ENCODE measurements at places on chromosomes 5 and 9.

DNA sequence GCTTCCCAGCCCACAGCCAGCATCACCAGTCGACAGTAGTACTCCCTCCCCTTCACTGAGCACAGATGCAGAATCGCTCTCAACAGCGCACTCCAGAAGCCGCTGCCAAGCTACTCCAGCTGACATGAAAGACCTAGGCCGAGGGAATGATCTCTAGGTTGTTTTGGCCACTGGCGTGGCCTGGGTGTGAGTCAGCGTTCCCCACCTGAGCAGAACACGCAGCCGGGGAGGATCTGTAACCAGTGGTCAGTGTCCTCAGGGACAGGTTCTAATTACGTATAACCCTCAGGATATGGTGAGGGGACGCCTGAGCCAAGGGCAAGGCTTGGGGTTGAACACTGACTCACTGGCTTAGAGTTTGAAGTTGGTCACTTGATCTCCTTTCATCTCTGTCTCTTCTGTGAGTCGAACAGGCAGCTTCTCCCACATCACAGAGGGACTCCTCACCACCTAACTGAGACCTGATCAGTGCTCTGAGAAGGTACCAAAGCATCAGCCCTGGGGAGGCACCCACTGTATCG lies 76.9 kb upstream of the IL17B start:
- H3K27me3 ChIP-seq: no peaks in the 10 kb centered on the region
- no peak for DNase-seq
- peaks cover 10% of the 10 kb centered on the region for H3K4me1 ChIP-seq
- H3K36me3 ChIP-seq: no peaks in the 10 kb centered on the region

DNA sequence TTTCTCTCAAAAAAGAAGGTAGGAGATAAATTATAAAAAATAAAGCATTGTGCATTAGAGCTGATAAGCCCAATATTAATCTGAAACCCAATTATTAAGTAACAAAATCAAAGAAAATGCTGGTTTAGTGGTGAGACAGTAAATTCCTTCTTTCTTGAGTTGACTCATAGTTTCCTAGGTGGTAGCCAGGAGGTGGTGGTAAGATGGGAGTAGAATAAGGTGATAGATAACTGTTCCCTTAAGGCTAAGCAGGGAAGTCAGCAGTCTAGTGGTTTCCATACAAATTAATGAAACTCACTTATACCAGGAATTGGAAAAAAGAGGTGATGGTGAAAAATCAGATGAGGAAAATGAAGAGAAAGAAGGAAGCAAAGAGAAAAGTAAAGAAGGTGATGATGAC lies 23.2 kb downstream of the LYSMD3 start:
- no peaks in the 10 kb centered on the region for H3K36me3 ChIP-seq
- no peaks in the 10 kb centered on the region for H3K27me3 ChIP-seq
- DNase-seq: no peak
- H3K4me1 ChIP-seq: no peaks in the 10 kb centered on the region
- no peak overlapping the region for H3K27ac ChIP-seq

DNA sequence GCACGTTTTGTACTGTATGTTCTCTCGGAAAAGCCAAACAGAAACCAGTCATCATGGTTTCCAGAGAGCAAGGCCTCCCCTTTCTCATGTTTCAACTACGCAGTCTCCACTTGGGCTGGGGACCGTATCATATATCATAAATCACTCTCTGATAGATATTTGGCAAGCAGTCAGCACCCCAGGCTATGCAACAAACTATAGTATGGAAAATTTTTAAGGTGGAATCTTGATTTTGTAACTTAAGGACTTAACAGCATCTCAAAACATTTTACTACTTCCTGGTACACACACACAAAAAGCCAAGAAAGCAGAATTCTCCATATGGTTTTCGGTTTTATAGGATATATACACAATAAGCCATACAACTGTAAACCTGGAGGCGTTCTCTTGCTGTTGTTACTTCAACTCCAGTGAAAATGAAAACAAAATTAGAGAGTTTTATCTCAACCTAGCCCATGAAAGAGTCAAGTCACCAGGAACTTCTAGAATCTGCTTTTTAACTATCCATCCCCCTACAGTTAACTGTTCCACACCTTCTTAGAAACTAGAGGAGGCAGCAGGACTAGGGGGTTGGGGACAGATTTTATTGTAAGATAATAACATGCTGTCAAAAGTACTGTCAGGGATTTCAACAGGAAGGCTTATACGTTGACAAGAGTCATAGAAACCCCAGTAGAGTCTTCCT lies 283.4 kb downstream of the NFIB start:
- DNase-seq: no peak
- H3K4me1 ChIP-seq: no peaks in the 10 kb centered on the region
- H3K27ac ChIP-seq: peak overlapping the region; percentile 71
- H3K27me3 ChIP-seq: no peaks in the 10 kb centered on the region

GRCh38 chr5:143427122-143427735 lies 23.7 kb upstream of the NR3C1 start:
- H3K4me1 ChIP-seq: no peaks in the 10 kb centered on the region
- H3K36me3 ChIP-seq: no peaks in the 10 kb centered on the region
- H3K4me3 ChIP-seq: no peak overlapping the region
- H3K27me3 ChIP-seq: no peaks in the 10 kb centered on the region
- no peak for DNase-seq

- H3K4me1 ChIP-seq: peaks cover 17% of the 10 kb centered on the region
- H3K27ac ChIP-seq: no peak overlapping the region
These were observed 11.4 kb upstream of the ENG start for GRCh38 chr9:127865645-127866464.

DNA sequence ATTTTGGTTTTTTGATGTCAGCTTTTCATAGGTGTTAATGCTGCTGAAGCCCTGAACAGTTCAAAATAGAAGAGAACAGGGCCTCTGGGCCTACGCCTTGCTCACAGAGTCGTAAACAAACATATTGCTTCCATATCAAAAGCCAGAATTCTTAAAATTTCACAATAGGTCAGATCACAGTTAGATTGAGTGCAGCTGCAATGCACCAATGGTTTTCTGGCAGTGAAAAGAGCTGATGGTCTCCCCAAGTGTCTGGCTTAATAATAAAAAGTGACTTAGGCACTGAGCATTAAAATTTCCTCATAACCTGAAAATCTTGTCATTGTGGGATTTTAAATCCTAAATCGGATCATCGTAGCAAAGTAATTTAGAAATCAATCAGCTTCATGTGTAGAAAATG lies 493.0 kb downstream of the CAAP1 start:
- no peak for DNase-seq
- no peaks in the 10 kb centered on the region for H3K4me1 ChIP-seq
- no peaks in the 10 kb centered on the region for H3K36me3 ChIP-seq
- H3K27ac ChIP-seq: no peak overlapping the region
- no peaks in the 10 kb centered on the region for H3K27me3 ChIP-seq

- H3K27me3 ChIP-seq: no peaks in the 10 kb centered on the region
- H3K4me1 ChIP-seq: peaks cover 5% of the 10 kb centered on the region
- H3K27ac ChIP-seq: no peak overlapping the region
- no peak overlapping the region for H3K4me3 ChIP-seq
- H3K36me3 ChIP-seq: no peaks in the 10 kb centered on the region
These were observed 32.1 kb downstream of the KCTD16 start for GRCh38 chr5:144202726-144203125.

GRCh38 chr5:32445831-32446614 lies 1.5 kb upstream of the ZFR start:
- H3K4me1 ChIP-seq: peaks cover 58% of the 10 kb centered on the region
- no peaks in the 10 kb centered on the region for H3K27me3 ChIP-seq
- no peak for DNase-seq
- no peaks in the 10 kb centered on the region for H3K36me3 ChIP-seq
- H3K27ac ChIP-seq: peak overlapping the region; percentile 36
- H3K4me3 ChIP-seq: no peak overlapping the region

DNA sequence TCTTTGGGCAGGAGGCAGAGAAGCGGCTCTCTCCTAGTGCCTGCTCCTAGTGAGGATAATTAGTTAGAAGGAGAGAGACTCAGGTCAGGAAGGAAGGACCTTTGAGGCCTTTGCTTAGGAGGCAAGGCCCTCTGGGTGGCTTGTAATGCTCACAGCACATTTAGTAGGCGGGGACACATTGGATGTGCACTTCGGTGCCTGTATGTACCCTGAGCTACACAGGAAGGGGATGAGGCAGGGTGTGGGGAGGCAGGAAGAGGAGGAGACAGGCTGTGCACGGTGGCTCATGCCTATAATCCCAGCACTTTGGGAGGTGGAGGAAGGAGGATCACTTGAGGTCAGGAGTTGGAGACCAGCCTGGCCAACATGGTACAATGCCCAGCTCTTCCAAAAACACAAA lies 7.2 kb upstream of the LCN2 start:
- no peaks in the 10 kb centered on the region for H3K27me3 ChIP-seq
- no peaks in the 10 kb centered on the region for H3K36me3 ChIP-seq
- H3K4me1 ChIP-seq: peaks cover 39% of the 10 kb centered on the region
- no peak for DNase-seq
- no peak overlapping the region for H3K27ac ChIP-seq
- H3K4me3 ChIP-seq: no peak overlapping the region

- no peaks in the 10 kb centered on the region for H3K27me3 ChIP-seq
- H3K4me3 ChIP-seq: no peak overlapping the region
- no peak for DNase-seq
These were observed 267.3 kb downstream of the EFNA5 start for GRCh38 chr5:107403228-107403953.

- H3K27me3 ChIP-seq: no peaks in the 10 kb centered on the region
- no peak overlapping the region for H3K4me3 ChIP-seq
- H3K27ac ChIP-seq: no peak overlapping the region
- H3K36me3 ChIP-seq: no peaks in the 10 kb centered on the region
These were observed 316.6 kb downstream of the AGTPBP1 start for GRCh38 chr9:85425153-85425611.

- no peaks in the 10 kb centered on the region for H3K36me3 ChIP-seq
- no peak for DNase-seq
- no peaks in the 10 kb centered on the region for H3K27me3 ChIP-seq
These were observed 177.5 kb upstream of the TBC1D2 start for GRCh38 chr9:98432960-98433359.

- H3K4me1 ChIP-seq: peaks cover 15% of the 10 kb centered on the region
- no peak overlapping the region for H3K4me3 ChIP-seq
- H3K36me3 ChIP-seq: no peaks in the 10 kb centered on the region
- DNase-seq: no peak
These were observed 4.9 kb upstream of the ADRA1B start for GRCh38 chr5:159911349-159911748.

- no peaks in the 10 kb centered on the region for H3K4me1 ChIP-seq
- no peak overlapping the region for H3K4me3 ChIP-seq
- H3K36me3 ChIP-seq: no peaks in the 10 kb centered on the region
- no peak for DNase-seq
These were observed 9.8 kb upstream of the GNE start for GRCh38 chr9:36268007-36268427.

GRCh38 chr5:59596586-59597350 lies 296.8 kb downstream of the PDE4D start:
- H3K4me3 ChIP-seq: no peak overlapping the region
- no peaks in the 10 kb centered on the region for H3K36me3 ChIP-seq
- DNase-seq: no peak
- H3K27me3 ChIP-seq: no peaks in the 10 kb centered on the region

GRCh38 chr5:36528588-36528987 lies 77.8 kb upstream of the SLC1A3 start:
- H3K4me3 ChIP-seq: no peak overlapping the region
- no peak overlapping the region for H3K27ac ChIP-seq
- no peak for DNase-seq
- no peaks in the 10 kb centered on the region for H3K4me1 ChIP-seq
- no peaks in the 10 kb centered on the region for H3K36me3 ChIP-seq
- H3K27me3 ChIP-seq: no peaks in the 10 kb centered on the region

GRCh38 chr5:16952968-16953671 lies 17.0 kb upstream of the MYO10 start:
- H3K36me3 ChIP-seq: no peaks in the 10 kb centered on the region
- H3K27me3 ChIP-seq: no peaks in the 10 kb centered on the region
- DNase-seq: no peak
- no peak overlapping the region for H3K4me3 ChIP-seq

- H3K27ac ChIP-seq: no peak overlapping the region
- no peaks in the 10 kb centered on the region for H3K27me3 ChIP-seq
- H3K36me3 ChIP-seq: no peaks in the 10 kb centered on the region
- H3K4me1 ChIP-seq: no peaks in the 10 kb centered on the region
- no peak for DNase-seq
- no peak overlapping the region for H3K4me3 ChIP-seq
These were observed 17.3 kb downstream of the RECK start for GRCh38 chr9:36053971-36054370.

GRCh38 chr9:108579757-108580439 lies 275.9 kb downstream of the ACTL7B start:
- no peaks in the 10 kb centered on the region for H3K4me1 ChIP-seq
- no peaks in the 10 kb centered on the region for H3K36me3 ChIP-seq
- H3K27ac ChIP-seq: peak overlapping the region; percentile 82
- no peaks in the 10 kb centered on the region for H3K27me3 ChIP-seq
- DNase-seq: no peak

DNA sequence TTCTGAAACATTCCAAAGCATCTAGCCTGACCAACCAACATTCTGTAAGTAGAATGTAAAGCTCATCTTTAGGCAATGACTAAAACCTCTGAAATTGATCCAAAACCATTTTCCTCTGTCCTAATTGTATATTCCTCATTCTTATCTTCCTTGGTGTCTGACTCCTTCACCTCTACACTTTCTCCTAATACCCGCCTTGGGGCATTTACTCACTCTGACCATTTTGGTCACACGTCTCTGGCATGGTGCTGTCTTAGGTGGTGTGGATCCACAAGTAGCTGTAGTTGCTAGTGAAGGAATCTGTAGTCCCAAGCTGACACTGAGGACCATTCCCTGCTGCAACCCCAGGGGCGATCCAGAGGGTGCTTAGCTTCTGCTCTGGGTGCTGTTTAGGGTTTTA lies 40.8 kb upstream of the LMNB1 start:
- H3K4me1 ChIP-seq: no peaks in the 10 kb centered on the region
- H3K27me3 ChIP-seq: no peaks in the 10 kb centered on the region
- no peak for DNase-seq

DNA sequence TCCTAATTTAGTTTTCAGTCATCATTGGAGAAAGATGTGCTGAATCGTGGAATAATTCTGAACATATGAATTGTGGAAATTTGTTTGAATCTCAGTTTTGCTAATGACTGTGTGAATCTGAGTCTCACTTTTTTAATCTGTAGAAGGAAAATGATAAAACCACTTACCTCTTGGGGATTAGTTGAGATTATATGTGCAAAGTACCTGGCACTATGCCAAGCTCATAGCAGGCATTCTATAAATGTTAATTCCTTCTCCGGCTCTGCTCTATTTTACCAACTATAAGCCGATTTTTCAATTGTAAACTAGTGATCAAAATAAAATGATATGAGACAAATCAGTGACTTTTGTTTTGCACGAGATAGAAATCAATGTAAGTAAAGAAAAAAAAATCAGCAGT lies 290.8 kb downstream of the TRPM3 start:
- no peak overlapping the region for H3K27ac ChIP-seq
- H3K4me3 ChIP-seq: no peak overlapping the region
- DNase-seq: no peak
- H3K27me3 ChIP-seq: no peaks in the 10 kb centered on the region
- no peaks in the 10 kb centered on the region for H3K36me3 ChIP-seq

GRCh38 chr5:96986450-96986849 lies 50.6 kb downstream of the LNPEP start:
- H3K36me3 ChIP-seq: peaks cover 2% of the 10 kb centered on the region
- DNase-seq: no peak
- H3K27me3 ChIP-seq: no peaks in the 10 kb centered on the region
